ENCODE measurements at places on chromosomes 6 and 20. TPM values are rescaled to one million over a fixed set of nuclear protein-coding genes. Genes with fewer than 3 reads are reported as not detected.

Gene DLL1
- total RNA-seq: 0.12 TPM

Gene ACTL10
- total RNA-seq: 4.3 TPM

Gene PLTP
- total RNA-seq: 3.0 TPM

Gene FARS2
- 41.7 TPM for total RNA-seq

Gene ADTRP
- 1.0 TPM for total RNA-seq

Gene CYP21A2
- 1.3 TPM for total RNA-seq

Gene HLA-DRB5
- total RNA-seq: 15.9 TPM

Gene TMEM74B
- not detected for total RNA-seq

Gene LGSN
- total RNA-seq: not detected

Gene ANGPT4
- not detected for total RNA-seq

Gene COQ3
- 12.5 TPM for total RNA-seq

Gene MROH8
- total RNA-seq: 2.1 TPM

Gene STX11
- total RNA-seq: 52.7 TPM

Gene SRSF12
- 0.17 TPM for total RNA-seq

Gene CPXM1
- 47.8 TPM for total RNA-seq

Gene TCF21
- total RNA-seq: not detected

Gene FOXF2
- total RNA-seq: not detected

Gene FAM50B
- total RNA-seq: 7.3 TPM

Gene UNC5CL
- total RNA-seq: 2.4 TPM

Gene ZNF831
- 3.3 TPM for total RNA-seq

Gene GTSF1L
- total RNA-seq: not detected
